ENCODE measurements at places on chromosomes 16 and 17.

GRCh38 chr16:26442321-26442720 is 624.4 kb upstream of the C16orf82 start:
- no peak for DNase-seq

GRCh38 chr16:84461029-84461412 is 43.4 kb downstream of the MEAK7 start:
- no peak for DNase-seq

DNA sequence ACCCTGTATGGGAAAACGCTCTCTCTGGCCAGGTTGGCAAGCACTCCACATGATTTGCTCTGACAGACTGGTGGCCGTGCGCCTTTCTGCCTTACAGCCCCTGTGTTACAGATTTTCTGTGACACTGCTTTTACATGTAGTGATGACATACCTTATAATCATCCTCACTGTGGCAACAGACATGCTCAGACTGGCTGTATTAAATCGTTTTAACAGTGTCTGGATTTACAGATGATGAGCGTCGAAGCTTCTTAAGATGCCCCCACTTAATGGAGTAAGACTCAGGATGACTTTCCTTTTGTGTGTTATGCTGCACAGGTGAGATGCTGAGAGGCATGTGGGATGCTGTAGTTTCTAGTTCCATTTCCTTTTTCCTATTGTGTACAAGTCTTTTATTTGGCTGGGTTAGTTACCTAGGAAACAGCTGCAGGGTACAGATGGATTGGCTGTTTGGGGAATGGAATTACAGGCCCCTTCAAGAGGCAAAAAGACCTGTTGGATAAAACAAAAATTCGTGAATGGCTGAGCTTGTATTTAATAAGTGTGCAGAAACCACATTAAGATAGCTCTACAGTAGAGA is 20.9 kb upstream of the VWA3A start:
- DNase-seq = no peak

DNA sequence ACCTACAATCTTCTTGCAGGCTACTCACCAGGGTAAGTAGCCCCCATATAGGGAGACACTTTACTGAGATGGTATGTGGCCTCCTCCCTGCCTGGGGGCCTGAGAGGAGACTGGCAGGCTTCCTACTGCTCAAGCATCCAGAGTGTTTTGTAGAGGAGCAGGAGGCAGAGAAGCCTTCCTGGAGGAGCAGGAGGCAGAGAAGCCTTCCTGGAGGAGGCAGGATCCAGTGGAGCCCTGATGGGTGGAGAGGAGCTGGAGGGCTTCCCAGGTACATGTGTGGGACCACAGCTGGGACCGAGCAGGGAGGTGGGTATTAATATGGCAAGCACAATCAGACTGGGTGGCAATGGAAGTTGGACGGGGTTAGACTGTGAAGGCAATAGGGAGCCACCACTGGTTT is 2.1 kb upstream of the ADGRG5 start:
- DNase-seq = no peak

DNA sequence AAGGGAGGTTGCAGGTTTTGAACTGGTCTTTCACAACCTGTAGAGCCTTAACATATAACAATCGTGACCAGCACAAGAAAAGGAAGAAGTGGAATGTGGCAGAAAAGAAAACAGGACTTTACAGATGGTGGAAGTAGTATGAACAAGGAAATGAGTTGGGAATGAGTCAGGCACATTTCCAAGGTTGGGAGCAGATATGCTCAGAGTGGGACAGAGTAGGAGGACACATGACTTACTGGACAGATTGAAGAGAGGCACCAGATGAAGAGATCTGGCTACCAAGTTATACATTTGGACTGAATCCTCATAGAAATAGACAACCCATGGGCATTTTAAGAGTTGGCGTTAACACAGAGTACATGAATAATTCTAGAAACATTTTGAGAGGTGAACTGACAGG is 95.3 kb downstream of the ZNF18 start:
- DNase-seq = no peak

DNA sequence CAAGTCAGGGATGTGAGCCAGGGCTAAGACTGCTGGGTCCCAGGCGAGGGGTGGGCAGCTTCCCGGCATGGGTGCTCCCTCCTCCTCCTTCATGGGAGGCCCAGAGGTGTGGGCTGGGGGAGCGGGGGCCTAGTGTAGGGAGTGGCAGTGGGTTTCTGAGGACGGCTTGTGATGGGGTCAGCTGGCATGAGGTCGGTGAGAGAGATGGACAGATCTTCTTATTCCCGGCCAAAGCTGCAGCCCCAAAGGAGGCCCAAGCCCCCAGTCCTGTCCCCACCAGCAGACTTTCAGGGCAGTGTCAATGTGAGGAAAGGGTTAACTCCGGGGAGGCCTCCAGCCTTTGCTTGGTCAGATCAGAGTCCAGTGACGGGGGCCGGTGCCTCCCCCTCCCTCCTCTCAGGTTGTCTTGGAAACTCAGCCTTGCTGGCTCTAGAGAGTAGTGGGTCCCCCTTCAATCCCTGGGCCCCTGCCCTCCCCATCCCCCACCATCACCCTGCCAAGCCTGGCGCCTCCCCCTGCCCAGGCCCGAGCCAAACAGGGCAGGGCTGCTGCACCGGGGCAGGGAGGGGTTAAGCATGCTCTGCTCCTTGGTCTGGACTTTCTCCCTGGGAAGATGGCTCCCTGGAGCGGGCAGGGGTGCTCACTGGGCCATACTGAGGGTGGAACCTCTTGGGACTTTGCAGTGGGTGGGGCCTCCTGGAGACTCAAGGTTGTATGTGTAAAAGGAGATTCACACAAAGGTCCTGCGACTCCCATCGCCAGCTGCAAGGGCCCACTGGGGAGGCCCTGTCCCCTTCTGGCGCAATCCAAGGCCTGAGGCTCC is 12.4 kb downstream of the NAT9 start:
- no peak for DNase-seq

Data from inflammatory macrophage (primary cell).